RPMI7951 (cell line): ENCODE measurements at places on chromosomes 13 and 19. TPM values are rescaled to one million over a fixed set of nuclear protein-coding genes. Genes with fewer than 3 reads are reported as not detected.

The EHD2 gene
- total RNA-seq, result 65.1 and 67.4 TPM in 2 replicates

The ZNF547 gene
- 2.1 and 2.5 TPM in 2 replicates for total RNA-seq

DNA sequence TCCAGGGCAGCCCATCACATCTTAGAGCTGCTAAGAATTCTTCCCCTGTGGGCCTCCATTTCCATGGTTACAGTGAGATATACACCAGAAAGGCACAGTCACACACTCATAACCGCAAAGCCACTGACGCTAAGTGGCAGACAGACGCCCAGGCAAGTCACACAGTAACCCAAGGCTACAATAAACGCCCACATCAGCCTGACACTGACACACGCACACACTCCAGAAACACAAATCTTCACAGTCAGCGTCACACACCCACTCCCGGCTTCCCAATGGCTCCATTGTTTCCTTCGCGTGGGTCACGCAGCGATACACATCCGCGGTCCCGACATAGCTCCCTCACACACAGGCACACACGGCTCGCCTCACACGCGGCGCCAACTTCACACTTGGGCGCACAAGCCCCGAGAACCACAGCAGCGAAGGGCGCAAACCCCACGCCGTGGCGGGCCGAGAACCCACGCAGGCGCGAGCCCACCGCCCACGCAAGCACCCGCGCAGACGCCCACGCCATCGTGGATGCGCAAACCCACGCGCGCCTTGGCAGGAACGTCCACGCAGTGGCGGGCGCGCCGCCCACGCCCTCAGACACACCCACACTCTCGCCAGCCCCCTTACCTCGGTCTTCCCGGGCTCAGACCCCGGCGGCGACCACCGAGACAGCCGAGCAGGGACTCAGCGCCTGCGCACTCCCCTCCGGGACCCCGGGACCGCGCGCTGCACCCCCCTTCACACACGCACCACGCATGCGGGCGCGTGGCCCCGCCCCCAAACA lies at the start of gene ZNF667:
Gene ZNF667, minus strand, starts transcription at position 695 of the 778 bp plus-strand sequence. CDS start 14,975 bp downstream, outside the sequence.
- peak; percentile 75 for DNase-seq

DNA sequence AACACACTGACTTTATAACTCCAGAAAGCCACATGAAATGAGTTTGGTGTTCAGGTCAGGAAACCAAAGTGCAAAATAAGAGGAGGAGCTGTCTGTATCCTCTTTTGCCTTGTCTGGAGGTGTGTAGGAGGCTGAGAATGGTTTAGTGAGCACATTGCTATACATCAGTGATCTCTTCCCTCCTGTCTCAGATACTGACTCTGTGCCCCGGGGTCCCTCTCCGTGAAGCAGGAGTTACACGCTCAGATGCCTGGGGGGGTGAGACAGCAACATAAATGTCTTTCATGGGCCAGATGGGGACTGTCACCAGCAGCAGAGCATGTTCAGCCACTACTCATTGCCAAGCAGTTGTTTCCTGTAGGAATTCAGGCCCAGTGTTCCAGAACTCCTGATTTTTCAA lies 285.4 kb downstream of the ATP8A2 start:
- DNase-seq, result no peak

DNA sequence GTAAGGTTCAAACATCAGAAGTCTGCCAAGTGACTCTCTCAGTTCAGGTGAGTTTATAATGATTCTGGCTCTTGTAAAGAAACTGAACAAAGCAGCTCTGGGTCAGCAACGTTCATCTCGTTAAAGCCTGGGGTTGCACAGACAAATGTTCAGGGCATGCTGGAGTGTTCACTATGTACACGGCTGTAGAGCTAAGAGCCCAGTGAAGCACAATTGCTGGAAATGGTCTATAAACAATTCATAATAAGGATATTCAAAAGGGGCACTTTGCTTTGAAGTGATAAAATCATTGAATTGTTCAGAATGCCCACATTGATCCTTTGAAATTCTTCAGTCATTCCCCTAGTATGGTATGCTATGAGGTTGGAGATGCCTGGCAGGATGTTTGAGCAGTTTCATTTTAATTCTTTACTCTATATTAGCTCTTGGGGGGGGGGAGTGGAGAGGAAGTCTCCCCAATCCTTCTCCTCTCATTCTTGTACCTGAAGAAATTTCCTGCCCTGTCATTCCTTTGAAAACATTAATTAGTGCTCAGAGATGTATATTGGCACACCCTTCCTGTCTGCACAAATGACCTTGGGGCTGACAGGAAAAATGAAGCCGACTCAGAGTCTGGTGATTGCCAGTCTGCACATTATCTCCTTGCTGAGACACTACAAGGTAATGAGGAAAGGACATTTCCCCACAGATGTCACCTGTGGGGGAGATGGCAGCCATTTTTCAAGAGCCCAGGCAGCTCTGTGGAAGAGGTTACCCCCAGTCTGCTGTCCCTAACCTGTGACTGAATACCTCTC lies 145.5 kb downstream of the DLEU7 start:
- no peak for DNase-seq

DNA sequence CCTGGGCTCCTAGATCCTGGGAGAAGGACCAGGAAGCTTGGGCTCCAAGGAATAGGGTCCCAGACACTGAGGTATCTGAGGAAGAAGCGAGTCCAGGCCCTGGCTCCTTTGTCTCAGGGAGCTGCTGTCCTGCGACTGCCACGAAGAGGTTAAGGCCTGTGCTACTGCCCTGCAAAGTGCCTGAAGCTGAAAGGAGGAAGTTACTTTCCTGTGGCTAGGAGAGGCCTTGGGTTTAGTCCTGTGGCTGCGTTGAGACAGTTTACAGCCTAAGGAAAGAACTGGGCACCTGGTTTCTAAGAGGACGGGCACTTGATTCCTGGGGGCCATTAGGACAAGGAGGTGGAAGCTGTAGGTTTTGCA lies 2.8 kb downstream of the MYADM start:
- no peak for DNase-seq

The HIPK4 gene
- total RNA-seq, result under 0.01 TPM in 1 of 2 replicates, not detected in the other

The CASP14 gene
- total RNA-seq, result 0.36 and 0.39 TPM in 2 replicates

GRCh38 chr13:30619731-30620130 lies 2.0 kb downstream of the USPL1 start:
- DNase-seq, result no peak

The TRMT1 gene
- 39.7 and 46.4 TPM in 2 replicates for total RNA-seq

GRCh38 chr13:90867336-90867683 lies 480.2 kb upstream of the MIR17HG start:
- peak; percentile 52 for DNase-seq

GRCh38 chr13:63625869-63626268 lies 2210.2 kb upstream of the PCDH20 start:
- peak; percentile 15 for DNase-seq

The CPAMD8 gene
- total RNA-seq, result 2.5 and 2.6 TPM in 2 replicates

GRCh38 chr19:11450570-11451326 lies 15.3 kb downstream of the PRKCSH start:
- DNase-seq, result no peak

GRCh38 chr13:45811891-45812694 lies 39.5 kb downstream of the SIAH3 start:
- DNase-seq, result peak; percentile 61

The BRCA2 gene
- total RNA-seq, result 7.4 and 10.7 TPM in 2 replicates

GRCh38 chr19:2192862-2193261 lies 29.1 kb downstream of the DOT1L start:
- DNase-seq, result no peak

DNA sequence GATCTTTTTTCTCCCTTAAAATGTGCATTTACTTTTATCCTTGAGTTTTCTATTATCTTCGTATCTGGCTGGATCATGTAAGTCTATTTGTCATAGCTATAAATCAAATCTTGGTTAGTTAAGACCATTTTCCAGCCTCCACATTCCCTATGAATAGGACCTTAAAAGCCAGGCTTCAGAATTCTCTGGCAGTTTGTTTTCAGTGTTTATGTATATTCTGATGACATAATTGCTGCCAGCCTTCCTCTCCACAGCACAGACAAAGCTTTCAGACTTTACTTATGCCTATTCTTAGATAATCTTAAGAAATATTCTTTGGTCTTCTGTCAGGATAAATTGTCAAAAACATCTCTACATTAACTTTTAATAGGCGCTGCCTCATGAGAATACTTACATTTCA lies 870.8 kb upstream of the SPRY2 start:
- no peak for DNase-seq

DNA sequence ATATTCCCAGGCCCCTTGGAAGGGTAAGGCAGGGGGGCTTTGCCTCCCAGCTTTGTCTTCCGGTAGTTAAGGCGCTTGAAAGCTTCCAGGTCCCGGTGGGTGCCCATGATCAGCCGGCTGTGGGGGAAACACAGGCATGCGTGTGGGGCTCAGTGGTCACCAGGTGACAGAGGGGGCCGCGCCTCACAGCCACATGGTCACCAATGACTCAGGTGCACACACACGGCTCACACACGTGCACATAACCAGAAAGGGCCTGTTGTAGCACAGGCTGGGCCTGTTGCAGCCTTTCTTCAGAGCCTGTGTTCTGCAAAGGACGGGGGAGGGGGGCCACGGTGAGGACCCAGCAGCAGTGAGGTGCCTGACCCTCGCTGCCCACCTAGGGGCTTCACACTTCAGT lies 5.9 kb downstream of the NANOS3 start:
- no peak for DNase-seq

DNA sequence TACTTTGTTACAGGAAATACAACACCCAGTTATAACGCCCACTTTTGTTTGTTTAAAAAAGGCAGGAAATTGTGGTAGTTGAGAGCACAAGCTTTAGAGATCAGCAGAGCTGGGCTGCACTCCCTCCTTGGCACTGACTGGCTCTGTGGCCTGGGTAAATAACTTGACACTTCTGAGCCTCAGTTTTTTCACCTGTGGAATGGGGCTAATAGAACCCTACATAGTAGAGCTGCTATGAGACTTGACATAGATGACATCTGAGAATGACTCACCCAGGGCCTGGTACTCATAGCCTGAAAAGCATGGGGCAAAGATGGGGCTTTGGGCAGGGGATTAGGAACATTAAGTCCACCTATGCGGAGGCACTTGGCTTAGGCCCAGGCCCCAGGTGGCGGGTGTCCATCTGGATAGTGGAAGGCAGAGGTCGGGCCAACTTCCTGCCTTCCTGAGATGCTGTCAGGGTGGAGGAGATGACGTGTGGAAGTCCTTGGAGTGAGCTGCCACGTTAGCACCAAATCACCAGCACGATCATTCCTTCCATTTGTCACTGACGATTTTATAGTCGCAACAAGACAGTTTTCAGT lies 159.1 kb downstream of the KATNAL1 start:
- DNase-seq, result no peak

- DNase-seq, result no peak
Observed at GRCh38 chr19:30132343-30133075, 190.5 kb downstream of the URI1 start.

DNA sequence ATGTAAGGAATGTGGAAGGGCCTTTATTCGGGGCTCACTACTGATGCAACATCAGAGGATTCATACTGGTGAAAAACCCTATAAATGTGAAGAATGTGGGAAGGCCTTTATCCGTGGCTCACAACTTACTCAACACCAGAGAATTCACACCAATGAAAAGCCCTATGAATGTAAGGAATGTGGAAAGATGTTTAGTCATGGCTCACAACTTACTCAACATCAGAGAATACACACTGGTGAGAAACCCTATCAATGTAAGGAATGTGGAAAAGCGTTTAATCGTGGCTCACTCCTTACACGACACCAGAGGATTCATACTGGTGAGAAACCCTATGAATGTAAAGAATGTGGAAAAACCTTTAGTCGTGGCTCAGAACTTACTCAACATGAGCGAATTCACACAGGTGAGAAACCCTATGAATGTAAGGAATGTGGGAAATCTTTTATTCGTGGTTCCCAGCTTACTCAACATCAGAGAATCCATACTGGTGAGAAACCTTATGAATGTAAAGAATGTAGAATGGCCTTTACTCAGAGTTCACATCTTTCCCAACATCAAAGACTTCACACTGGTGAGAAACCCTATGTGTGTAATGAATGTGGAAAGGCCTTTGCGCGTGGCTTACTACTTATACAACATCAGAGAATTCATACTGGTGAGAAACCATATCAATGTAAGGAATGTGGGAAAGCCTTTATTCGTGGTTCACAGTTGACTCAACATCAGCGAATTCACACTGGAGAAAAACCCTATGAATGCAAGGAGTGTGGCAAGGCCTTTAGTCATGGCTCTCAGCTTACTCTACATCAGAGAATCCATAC lies 44.3 kb downstream of the ZNF585A start:
- peak; percentile 11 for DNase-seq

DNA sequence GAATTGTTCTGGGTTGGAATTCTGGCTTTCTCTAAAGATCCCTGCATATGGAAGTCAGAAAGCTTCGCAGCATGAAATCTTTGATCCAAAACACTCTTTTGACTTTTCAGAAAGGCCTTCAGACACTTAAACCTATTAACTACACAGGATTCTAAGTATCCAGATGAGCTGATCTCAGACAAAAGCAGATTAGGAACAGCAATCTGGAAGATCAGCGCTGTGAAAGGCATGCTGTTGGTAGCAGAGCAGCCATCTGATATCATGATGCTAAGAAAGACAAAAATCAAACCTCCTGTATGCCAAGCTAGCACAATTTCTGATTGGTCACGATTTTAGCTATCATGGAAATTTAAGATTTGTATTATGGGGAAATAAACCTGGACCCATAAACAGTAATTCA lies 589.9 kb downstream of the GPC5 start:
- DNase-seq, result no peak

The DOHH gene
- 7.1 and 9.1 TPM in 2 replicates for total RNA-seq

DNA sequence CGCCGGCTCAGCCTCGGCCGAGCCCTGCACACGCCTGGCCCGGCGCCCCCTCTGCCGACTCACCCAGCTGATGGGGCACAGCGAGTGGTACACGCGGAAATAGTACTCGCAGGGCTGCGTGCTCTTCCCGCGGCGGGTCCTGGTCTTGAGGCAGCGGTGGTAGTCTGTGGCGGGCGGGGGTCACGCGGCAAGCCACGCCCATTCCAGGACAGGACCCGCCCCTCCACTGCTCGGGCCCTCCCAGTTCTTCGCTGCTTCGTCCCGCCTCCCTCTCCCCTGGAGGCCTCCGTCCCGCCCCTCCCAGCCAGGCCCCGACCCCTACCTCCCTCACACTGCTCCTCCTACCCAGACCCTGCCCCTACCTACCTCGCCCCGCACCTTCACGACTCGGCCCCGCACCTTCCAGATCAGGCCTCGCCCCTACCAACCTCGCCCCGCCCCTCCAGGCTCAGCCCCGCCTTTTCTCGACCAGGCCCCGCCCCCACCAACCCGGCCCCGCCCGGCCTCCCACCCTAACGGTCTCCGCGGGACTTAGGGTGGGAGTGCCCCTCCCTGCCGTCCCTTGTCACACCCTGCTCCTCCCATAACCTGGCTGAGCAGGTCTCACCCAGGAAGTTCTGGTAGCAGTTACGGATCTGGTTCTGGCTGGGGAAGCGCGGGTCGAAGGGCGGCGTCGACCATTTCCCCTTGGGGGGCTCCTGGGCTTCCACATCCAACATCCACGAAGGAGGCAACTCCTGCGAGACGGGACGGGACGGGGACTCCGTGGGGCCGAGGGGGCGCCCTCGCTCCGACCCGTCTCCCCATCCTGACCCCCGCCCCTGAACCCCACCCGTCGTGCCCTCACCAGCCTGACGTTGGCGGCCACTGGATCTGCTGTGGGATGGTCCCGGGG lies 469 bp downstream of the COX6B2 start:
- peak; percentile 47 for DNase-seq

The S1PR5 gene
- total RNA-seq, result 0.29 TPM in 1 of 2 replicates, not detected in the other

- DNase-seq, result no peak
Observed at GRCh38 chr19:42475366-42475765, 32.6 kb upstream of the CXCL17 start.

The ZNF439 gene
- total RNA-seq, result 11.1 and 12.3 TPM in 2 replicates

The FAM83E gene
- total RNA-seq, result 1.6 TPM in 1 of 2 replicates, not detected in the other

- no peak for DNase-seq
Observed at GRCh38 chr19:55368106-55368505, 2.2 kb downstream of the IL11 start.

The NLRP7 gene
- not detected in 2 replicates for total RNA-seq

The SIGLEC12 gene
- not detected in 2 replicates for total RNA-seq

GRCh38 chr13:77113496-77113895 lies 86.5 kb upstream of the FBXL3 start:
- no peak for DNase-seq

- DNase-seq, result no peak
Observed at GRCh38 chr13:58302349-58302748, 670.8 kb downstream of the PCDH17 start.
